Stimulated activated CD4-positive, alpha-beta T cell treated with anti-CD3 and anti-CD28 coated beads, Interleukin-1b, Interleukin-23, amount 100 ng/mL, for 1 hour (primary cell): ENCODE measurements at places on chromosomes 3 and 15.

DNA sequence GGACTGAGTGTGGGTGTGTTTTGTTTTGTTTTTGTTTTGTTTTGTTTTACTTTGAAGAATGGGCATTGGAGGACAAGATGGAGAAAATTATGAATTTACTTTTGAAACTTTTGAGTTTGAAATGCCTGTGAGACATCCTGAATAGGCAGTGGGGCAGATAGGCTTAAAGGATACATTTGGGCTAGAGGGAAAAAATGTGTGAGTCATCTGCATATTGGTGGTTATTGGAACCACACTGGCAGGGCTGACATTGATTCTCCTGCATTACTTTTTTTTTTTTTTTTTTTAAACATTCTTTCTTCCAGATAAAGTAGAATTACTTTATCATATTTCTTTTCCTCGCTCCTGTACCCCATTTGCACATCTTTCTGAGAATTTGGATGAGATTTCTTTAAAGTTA, 56.1 kb downstream of the CALML4 start:
- DNase-seq: no peak

DNA sequence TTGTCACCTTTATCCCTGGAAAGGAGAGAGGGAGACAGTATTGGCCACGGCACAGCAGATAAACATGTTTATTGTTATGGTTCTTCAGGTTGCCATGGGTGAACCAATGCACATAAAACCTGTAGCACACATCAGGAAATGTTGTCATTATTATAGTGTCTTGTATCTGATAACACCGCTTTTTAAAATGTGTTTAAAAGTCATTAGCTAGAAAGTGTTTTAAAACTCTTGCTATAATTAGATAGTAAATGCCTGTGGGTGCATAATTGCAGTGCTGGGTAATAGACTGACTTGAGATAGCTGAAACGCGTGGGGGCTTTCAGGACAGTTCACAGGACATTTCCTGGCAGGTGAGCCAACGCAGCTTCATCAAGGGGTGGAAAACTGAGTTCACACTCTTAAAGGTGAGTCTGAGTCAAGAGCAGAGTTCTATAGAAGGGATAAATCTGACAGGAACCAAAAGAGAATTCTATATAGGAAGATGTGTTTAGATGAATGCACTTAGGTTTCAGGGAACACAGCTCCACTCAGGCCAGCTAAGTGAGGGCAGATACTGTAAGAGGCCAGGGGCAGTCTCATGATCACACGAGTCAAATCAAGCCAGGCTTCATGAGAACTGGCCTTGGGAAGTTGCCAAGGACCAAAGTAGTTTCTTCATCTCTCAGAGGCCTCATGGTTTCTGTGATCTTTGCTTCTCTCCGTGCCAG, 35.6 kb upstream of the PPP4R2 start:
- no peak for DNase-seq

DNA sequence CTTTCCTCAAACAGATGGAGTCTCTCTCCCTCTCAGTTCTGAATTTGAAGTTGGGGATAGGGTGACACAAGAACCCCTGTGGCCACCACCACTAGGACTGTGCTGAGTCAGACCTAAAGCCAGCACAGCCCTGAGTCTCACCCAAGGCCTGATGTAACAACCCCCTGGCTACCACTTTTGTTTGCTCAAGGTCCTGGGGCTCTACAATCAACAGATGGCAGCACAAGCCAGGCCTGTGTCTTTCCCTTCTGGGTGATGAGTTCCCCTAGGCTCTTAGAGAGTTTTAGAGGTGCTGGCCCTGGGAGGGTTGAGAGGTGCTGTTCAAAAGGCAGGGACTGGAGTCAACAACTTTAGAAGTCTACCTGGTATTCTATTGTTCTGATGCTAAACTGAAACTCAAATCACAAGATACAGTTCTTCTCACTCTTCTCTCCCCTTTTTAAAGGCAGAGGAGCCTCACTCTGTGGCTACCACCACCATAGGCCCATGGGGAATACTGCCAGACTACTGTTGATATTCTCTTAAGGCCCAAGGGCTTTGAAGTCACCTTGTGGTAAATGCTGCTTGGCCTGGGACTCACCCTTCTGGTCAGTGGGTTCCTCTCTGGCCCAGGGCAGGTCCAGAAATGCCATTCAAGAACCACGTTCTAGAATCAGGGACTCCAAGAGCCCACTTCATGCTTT, 6.5 kb downstream of the OR5K4 start:
- DNase-seq: no peak

GRCh38 chr15:37181339-37181738, 81.0 kb upstream of the MEIS2 start:
- no peak for DNase-seq

DNA sequence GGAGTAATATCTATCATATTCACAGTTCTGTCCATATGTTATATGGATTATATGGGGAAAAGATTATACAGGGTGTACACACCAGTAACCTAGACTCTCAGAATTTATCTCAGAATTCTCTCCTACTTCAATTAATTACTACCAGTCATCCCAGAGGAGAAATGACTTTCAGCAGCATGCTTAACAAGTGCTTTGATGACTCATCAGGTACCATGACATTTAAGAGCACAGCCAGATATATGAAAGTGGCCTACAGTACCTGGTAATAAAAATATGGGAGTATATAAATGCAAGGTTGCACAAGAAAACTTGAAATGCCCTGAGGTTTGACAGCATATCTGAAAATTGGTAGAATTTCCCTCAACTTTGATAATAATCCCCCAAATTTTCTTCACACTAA, 1273.0 kb downstream of the OTOL1 start:
- DNase-seq: no peak

DNA sequence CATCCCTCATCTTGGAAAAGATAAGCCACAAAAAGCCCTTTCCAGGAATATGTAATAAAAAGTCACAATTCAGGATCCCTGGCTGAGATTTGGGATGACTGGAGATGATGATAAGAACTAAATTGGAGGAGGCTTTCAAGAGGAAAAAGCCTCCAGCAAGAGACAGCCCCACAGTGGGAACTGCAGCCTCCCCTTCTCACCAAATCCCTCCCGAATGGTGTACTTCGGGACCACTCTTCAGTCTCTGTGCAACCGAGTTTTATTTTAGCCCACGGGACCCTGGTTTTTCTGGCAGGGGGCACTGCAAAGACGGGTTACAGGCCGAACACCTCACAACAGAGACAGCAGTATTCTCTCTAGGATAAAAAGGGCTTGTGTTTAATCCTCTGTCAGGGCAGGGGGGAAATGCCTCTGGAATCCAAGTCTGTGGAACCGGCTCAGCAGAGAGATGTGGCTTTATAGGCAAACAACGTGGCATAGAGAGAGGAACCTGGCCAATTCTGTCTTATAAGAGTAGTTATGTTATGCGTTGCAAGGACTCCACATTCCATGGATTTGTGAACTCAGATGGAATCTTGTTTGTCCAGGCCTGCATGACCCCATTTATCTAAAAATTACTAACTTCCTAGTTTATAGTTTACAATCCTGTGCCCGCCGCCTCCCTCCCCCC, 1.2 kb upstream of the LMCD1 start:
- DNase-seq: no peak

GRCh38 chr3:13069495-13069894, 3.7 kb downstream of the IQSEC1 start:
- no peak for DNase-seq

- DNase-seq: no peak
Observed at GRCh38 chr3:198065897-198066296, 105.9 kb downstream of the LMLN start.

DNA sequence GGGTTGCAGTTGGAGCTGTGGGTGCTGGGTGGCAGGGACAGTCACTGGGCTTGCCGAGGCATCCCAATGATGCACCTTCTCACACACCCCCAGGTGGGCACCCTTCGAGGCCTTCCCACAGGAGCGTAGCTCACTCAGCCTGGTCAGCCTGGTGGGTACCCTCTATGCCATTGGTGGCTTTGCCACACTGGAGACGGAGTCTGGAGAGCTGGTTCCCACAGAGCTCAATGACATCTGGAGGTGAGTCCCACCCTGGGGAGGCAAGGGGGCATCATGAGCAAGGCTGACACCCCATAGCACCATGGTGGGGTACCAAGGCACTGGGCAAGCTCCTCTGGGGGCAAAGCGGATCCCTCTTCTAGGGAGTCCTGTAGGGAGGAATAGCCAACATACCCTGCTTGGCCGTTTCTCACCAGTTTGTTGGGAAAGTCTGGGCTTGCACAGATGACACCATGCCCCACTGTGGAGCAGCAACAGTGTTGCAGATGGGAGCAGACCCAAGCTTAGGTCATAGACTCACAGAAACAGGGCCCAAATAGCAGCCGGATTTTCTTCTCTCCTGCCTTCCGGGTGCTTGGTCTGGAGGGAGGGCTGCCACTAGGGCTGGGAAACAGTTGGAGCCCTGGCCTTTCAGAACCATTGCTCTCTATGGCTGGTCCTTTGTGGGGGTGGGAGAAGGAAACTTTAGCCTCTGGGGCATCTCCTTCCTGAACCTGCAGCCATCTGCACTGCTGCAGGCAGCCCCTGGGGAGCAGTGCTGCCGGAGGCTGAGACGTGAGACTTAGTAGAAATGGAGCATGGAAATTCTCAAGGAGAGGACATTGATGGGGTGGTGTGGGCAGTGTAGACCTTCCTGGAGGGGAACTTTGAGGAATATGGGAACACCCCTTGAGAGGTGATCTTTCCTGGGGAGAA, 5.7 kb downstream of the KLHL40 start:
- no peak for DNase-seq

- no peak for DNase-seq
Observed at GRCh38 chr15:58139276-58139988, 1.3 kb downstream of the AQP9 start.

- no peak for DNase-seq
Observed at GRCh38 chr15:28868744-28869345, 16.9 kb upstream of the APBA2 start.

DNA sequence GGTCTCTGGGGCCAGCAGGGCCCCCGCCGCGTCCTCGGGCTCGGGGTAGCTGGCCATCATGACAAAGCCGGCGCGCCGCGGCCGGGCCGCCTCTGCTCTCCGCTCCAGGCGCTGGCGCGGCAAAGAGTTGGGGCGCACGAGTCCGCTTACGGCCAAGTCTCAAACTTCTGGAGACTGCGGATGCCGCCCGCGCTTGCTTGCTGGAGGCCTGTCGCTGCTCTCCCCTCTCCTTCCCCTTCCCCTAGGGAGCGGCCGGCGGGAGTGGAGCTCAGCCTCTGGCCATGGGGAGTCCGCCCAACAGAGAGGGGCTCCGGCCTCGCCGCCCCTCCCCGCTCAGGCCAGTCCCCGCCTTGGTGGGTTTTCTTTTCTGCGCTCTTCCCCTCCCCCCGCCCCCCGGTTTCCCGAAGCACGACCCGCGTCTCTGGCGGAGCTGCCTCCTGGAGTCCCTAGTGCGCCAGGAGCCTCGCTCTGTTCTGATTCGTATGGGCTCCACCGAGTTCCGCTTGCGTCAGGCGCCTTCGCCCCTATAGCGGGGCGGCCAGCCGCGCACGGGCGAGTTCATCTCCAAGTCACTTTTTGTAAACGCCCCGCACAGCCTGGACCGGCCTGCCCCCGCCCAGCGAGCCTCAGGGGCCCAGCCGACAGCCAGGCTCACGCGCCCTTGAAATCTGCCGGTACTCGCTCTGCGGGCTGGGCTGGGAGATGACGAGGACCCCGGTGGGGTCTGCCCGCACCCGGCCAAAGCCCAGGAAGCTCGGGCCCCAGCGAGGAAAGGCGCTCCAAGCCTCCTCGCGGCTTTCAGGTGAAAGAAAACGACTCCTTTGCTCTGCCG, at the start of the genes FOXL2 and FOXL2NB:
Gene FOXL2, minus strand, starts transcription at position 475 of the 832 bp plus-strand sequence. Its CDS starts 415 bp downstream, at position 60.
Gene FOXL2NB, plus strand, starts transcription at position 555 of the 832 bp plus-strand sequence. Its CDS starts 148 bp downstream, at position 703.
- no peak for DNase-seq

DNA sequence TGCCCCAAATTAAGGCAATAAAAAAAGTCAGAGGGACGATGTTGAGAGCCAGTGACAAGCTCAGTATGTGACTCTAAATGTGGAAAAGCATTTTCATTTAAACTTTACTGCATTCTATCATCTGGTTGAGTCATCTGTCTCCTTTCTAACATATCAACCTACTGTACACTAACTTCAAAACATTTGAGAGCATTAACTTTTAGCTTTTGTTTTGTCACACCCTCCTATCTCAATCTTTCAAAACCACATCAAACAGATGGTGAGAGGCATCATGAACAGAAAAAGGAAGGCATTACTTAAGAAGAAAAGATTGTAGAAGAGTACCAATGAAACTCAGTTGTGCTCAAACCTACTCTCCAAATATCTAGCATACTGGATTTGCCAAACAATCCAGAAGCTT, 4.8 kb downstream of the LRRC58 start:
- no peak for DNase-seq

- no peak for DNase-seq
Observed at GRCh38 chr3:161104561-161105551, at the start of gene B3GALNT1. Gene B3GALNT1, minus strand, starts transcription at chr3:161105349. Its CDS starts 18,595 bp downstream, at chr3:161086754.

- no peak for DNase-seq
Observed at GRCh38 chr3:120436523-120437050, 14.2 kb downstream of the FSTL1 start.

DNA sequence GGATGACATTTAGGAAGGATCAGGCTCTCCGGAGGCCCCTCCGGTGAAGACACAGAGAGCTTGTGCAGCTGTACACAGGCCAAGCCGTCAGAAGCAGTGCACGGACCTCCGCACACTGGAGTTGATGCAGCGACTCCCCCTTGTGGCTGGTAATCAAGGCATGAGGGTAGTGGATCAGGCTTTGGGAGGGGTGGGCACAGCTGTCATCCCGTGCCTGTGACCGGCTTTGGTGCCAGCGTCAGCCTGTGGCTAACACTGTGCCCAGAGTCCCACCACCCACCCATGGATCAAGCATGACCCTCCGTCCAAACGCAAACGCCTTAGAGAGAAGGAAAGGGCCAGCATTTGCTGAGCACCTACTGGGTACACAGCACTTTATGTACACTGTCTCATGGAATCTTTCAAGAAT, 8.2 kb upstream of the GRIP2 start:
- DNase-seq: peak; percentile 7

- DNase-seq: no peak
Observed at GRCh38 chr15:40889112-40889511, 5.1 kb upstream of the VPS18 start.

DNA sequence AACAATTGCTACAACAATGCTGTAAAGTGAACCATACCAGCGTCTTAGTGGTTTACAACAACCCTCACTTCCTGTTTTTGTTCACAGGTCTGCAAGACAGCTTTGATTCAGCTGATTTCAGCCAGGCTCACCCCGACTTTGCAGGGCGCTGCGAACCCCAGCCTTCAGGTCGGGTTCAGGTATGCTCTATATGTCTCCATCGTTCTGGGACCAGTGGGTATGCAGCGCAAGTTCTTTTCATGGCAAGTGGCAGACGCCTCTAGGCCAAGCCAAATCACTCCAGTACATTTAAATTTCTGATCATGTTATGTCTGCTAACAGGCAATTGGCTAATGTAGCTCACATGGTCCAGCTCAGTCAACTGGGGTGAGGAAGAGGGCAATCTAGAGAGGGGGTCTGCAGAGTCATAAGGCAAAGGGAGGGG, 52.4 kb upstream of the RGMA start:
- DNase-seq: no peak
